Activated naive CD4-positive, alpha-beta T cell treated with Interleukin-2 at 50 U/mL for 16 hours (primary cell): ENCODE measurements at places on chromosomes 4 and X.

GRCh38 chrX:69137371-69138117, 27.7 kb downstream of the PJA1 start:
- DNase-seq: no peak

DNA sequence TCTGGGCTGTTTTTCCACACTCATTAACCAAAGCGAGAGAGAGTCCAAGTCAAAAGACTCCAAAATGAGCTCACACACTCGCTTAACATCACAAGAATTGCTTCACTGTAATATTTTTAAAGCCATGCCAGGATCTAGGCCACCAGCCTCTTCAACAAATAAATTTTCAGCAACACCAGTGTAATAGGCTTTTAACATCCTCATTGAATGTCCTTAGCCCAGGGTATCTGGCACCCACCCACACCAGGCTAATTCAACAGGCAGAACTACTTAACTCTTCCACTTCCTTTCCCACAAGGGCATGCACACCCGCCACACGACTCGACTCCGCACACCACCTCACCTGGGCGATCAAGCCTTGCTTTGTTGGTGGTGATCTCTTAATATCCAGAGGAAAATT, 34.2 kb downstream of the FAT1 start:
- DNase-seq: no peak

DNA sequence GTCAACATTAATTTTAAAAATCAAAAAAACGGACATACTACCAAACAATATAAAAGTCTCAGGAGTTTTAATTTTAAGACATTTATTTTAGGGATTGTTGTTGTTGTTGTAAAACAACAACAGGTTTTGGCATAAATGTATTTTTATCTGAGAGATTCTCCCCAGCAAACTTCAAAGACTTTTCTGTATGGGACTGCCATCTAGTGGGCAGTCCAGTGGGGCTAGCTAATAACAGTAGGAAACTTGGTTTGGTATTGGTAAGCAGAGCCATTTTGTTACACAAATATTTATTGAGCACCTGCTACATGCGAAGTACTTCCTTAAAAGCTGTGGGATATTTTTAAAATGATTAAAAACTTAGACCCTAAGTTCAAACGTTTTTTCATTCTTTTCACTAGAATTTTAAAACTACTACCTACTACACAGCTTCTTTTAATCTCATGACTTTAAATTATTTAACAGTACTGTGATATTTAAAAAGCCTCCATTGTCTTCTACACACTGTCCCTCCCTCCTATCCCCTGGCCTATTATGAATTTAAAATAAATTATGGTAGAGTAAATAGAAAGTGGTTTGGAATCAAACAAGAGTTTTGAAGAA, 1028.4 kb upstream of the INTU start:
- DNase-seq: no peak

GRCh38 chrX:77622233-77622632, 163.8 kb downstream of the ATRX start:
- no peak for DNase-seq

- DNase-seq: no peak
Measured at GRCh38 chr4:84879651-84880200, 86.8 kb downstream of the WDFY3 start.

DNA sequence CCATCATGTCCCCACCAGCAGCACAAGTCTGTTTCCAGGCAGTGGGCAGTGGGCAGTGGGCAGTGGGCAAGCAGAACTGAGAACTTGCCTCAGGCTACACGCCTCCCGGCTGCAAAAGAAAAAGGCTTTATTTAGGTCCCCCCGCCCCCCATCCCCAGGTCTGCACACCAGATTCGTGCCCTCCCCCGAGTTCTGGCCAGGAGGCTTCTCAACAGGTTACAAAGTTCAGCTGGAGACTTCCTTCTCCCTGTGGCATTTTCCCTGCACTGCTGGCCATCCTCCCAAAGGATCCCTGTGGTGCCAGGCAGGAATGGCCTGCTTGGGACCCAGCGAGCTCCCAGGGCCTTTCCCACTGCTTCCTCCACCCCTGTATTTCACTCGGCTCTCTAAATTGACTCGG, 97.0 kb upstream of the TRIM2 start:
- DNase-seq: no peak

- DNase-seq: no peak
Measured at GRCh38 chrX:78322863-78323262, 4.5 kb downstream of the CYSLTR1 start.

DNA sequence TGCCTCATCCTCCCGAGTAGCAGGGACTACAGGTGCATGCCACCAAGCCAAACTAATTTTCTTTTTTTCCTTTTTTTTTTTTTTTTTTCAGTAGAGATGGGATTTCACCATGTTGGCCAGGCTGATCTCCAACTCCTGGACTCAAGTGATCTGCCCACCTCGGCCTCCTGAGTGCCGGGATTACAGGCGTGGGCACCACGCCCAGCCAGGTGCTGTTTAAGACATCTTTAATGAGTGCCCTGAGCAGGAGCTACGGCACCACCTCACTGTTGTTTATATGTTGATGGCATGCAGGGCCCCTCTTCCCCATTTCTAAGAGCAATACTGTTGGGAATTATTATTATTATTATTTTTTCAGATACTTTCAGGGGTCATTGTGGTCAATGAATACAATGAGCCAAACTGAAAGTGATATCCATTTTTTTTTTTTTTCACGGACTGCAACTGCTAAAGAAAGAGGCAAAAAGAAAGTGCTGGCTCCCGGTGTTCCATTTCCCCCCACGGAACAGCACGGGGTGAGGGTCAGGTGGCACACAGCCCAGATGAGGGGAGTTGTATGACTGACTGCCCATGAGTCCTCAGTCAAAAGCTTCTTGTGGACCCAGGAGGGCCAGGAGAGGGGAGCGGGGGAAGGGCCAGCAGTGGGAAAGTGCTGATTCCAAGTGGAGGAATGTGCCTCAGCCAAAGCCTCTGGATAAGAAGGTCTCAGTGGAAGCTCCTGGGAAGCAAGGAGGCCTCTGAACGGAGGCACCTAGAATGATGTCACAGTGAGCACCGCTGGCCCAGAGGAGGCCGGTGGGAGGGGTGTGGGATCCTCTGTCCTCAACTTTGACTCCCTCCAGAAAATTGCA, 101.8 kb upstream of the HPF1 start:
- no peak for DNase-seq

DNA sequence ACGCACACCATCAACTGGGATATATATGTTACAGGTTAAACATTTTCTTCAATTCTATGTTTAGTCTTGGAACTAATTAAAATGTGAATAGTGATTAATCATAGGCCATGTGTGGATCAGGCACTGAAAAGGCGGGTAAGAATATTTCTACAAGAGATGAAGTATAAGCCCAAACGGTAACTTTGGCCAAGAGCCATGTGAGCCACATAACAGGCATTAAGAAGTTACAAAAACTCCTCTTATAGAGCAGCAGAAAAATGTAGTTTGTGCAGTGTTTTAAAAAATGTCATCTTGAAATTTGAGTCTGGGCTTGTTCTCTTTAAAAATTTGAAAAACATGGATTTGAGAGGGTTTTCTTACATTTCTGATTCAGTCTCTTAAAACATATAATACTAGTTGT, 521.8 kb upstream of the DIPK2B start:
- no peak for DNase-seq

GRCh38 chr4:96052827-96053226, 212.9 kb downstream of the PDHA2 start:
- no peak for DNase-seq

DNA sequence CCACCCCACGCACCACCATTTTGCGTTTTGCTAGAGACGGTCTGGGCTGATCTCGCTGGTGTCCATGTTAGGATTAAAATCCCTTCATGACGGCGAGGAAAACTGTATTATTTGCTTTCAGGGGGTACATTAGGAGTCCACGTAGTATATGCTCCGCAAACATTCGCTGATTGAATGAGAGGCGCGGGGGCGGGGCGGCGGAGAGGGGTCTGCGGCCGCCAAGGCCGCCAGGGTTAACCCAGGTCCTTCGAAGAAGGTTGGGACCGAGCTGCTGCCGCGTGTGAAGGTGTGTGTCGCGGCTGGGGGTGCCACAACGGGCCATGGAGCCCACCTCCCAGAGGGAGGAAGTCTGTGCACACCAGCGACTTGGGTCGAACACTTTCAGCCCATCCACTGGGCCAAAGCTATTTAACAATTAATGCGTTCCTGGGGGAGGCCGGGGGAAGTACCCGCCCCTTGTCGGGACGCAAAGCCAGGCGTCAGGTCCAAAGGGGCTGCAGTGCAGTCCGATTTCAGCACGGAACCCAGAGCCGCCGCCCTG, 6.4 kb upstream of the PITX2 start:
- DNase-seq: no peak

GRCh38 chrX:107845625-107846024, 20.0 kb downstream of the MID2 start:
- DNase-seq: peak; percentile 29

GRCh38 chrX:151174581-151175282, 1.7 kb upstream of the GPR50 start:
- no peak for DNase-seq

- no peak for DNase-seq
Measured at GRCh38 chr4:150546286-150546685, 35.7 kb upstream of the MAB21L2 start.

DNA sequence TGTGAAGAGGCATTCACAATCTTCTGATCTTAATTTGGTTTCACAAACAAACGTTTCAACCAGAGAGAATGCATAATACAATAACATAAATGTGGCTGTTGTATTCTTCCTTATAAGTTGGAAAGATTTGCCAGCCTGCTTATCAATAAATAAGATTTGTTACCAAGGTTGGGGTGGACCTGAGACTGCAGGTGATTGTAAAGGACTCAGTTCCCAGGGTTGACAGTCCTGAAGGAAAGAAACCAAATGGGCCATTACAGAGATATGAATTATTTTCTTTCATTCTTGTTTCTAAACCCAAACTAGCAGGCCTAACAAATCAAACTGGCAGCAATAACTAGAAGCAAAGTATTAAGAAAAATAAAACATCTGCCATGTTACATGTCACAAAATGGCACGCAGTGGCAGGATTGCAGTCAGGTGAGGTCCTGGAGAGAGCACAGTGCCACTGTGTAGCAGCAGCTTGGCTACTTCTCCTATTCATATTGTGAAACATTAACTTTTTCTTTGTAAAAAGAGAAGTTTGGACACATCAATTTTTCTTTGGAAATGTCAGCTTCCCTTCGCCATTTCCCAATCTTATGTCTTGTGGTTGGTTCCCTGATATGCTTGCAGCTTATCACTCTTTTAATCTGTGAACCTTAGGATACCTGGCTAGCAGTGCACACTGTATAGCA, 133.8 kb upstream of the EMCN start:
- no peak for DNase-seq

DNA sequence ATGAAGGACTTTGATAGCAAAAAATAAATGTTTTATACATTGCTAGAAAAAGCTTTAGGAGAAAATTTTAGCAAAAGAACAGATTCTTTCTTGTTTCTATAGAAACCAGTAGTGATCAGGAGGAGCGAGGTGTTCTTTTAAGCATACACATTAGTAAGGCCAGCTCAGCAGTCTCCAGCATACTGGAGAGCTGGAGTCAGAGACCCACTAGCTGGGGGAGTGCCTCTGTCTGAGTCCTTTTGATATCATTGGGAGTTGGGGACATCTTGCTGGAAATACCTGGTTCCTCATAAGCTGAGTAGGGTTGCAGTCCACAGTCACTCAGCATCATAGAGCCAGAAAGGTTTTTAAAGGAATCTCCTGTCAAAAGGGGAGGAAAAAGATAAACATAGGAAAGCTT, 67.4 kb downstream of the AFF2 start:
- no peak for DNase-seq

DNA sequence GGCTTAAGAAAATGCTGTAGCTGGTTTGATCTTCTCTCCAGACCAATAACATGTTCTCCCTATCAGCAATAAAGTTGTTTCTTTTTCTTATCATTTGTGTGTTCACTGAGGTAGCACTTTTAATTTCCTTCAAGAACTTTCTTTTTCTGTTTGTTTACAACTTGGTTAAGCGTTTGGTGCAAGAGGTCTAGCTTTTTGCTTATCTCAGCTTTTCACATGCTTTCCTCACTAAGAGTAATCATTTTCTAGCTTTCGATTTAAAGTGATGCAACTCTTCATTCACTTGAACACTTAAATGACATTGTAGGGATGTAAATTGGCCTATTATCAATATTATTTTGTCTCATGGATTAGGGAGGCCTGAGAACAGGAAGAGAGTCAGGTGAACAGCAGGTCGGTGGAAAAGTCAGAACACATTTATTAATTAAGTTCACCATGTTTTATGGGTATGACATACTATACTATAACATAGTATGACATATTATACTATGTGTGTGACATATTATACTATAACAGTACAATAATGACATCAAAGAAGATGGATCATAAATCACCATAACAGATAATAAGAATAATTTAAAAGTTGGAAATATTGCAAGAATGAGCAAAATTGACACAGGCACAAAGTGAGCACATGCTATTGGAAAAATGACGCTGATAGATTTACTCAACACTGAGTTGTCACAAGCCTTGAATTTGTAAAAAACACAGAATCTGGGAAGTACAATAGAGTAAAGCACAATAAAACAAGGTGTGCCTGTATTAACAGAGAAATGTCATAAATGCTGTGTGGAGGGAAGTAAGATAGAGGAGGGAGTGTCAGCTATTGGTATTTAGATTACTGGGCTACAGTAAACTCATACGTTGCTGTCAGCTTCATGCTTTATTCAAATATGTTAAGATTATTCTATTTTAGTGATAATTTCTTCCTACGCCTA, 218.6 kb upstream of the SLC7A11 start:
- no peak for DNase-seq

DNA sequence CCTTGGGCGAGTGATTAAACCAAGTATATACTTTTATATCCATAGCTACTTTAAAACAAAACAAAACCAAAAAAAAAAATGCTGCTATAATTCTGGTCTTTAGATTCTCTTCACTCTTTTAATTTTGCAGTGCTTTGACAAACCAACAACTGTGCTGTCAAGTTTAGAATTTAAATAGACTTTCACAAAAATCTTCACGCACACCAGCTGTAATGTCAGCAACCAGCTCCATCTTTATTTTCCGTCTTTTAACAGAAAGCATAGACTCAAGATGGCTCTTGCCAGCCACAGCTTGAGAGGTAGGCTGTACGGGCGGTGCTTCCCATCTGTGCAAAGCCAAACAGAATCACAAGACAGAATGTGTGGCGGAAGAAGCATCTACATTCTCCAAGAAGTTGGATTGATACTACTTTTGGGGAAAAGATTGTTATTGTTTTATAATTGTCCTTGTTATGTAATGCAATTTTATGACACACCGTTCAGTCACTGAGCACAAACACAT, 388.3 kb upstream of the MAGEC2 start:
- no peak for DNase-seq

GRCh38 chr4:81499840-81500239, 28.1 kb upstream of the RASGEF1B start:
- DNase-seq: no peak

DNA sequence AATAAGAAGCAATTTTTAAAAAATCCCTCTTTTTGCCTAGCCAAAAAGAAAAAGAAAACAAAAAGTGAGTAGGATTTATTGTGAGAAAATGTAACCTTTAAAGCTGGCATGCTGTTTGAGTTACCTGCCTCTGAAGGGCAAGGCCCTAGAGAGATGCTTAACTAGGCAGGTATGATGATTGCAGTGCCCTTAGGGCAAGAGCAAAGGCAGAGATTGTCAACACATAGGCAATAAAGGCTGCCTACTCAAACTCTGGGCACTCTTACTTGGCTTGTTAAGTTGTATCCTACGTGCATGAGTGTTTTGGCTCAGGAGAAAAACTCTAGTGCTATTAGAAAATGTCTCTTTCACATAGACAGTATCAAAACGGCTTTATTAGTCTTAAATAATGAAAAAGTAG, 306.0 kb downstream of the RPA4 start:
- DNase-seq: no peak
